ENCODE measurements at places on chromosomes 7 and 10.

DNA sequence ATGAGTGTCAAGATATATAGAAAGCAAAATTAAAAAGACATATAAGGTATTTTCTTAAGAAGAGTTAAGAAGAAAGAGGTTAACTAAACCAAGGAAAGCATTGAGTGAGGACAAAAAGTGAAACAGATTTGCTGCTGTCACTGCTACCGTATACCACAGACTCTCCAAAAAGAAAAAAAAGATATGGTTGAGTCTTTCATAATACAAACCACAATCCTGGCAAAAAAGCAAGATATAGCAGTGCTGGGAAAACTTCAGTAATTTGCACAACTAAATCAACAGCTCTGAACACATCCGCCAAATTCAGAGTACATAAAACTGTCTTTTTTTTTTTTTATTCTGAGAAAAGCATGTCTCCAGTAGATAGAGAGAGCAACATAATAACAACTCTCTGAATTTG, 114.7 kb downstream of the ETV1 start:
- no peak for DNase-seq

- no peak for DNase-seq
Observed at GRCh38 chr10:48383393-48383792, 76.9 kb downstream of the MAPK8 start.

DNA sequence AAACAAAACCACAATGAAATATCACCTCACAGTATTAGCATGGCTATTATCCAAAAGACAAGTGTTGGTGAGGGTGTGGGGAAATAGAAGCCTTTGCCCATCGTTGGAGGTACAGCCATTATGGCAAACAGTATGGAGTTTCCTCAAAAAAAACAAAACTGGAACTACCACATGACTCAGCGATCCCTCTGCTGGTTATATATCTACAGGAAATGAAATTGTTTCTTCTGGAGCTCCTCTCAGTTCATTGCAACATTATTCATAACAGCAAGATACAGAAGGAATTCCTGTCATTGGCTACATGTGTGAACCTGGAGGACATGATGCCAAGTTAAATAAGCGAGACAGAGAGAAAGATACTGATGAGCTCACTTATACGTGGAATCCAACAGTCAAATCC, 2.4 kb upstream of the UBE3C start:
- DNase-seq: peak; percentile 53

DNA sequence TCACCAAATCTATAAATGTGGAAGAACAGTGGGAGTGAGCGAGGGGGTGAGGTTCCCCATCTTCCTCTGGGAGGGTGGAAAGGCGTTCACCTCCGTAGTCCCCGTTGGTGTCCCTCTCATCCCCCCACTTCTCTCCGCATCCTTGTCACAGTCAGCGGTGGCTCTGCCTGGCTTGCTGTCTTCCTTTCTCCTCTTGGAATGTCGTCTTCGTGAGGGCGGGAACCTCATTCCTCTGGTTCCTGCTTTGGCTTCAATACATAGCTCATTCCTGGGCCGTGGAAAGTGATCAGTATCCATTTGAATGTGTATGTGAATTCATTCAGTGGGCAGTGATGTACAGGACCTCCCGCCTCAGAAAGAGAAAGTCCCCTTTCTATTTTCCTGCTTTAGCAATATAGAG, 289.4 kb downstream of the CAMK1D start:
- DNase-seq: no peak

DNA sequence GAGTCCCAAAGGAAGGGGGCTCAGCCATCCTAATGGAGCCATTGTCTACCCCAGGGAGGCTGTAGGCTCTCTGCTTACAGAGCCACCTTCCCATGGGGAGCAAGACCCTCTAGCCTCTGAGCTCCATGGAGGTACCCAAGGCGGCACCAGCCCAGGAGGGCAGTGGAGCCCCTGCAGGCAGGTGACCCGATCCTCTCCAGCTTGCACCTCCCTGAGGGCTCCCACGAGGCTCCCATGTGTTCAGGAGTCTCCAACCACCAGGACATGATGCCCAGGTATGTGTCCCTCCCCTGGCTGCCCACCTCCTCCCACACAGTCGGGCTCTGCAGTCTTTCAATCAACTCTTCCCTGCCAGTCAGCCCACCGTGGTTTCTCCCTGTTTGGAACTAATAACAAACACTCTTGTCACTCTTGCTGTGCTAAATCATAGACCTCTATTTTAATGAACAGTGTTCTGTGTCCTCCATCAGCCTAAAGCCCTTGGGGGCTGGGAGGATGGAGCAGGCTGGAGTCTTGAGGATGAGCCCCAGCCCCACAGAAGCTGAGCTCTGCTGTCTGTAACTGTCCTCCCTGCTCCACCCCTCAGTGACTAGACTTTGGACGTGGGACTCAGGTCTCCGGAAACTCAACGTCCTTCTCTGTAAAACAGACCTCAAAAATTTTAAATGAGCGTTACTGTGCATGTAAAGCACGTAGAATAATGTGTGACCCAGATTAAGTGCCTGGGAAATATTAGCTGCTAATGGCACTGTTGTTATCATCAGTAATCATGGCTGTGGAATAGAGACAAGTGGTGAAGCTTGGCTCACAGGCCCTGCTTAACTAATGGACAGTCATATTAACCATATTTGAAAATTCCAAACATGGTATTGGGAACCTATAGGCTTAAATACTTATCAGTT, 298.9 kb downstream of the WDR37 start:
- no peak for DNase-seq

- DNase-seq: no peak
Observed at GRCh38 chr10:92124616-92125143, 166.2 kb downstream of the CPEB3 start.

DNA sequence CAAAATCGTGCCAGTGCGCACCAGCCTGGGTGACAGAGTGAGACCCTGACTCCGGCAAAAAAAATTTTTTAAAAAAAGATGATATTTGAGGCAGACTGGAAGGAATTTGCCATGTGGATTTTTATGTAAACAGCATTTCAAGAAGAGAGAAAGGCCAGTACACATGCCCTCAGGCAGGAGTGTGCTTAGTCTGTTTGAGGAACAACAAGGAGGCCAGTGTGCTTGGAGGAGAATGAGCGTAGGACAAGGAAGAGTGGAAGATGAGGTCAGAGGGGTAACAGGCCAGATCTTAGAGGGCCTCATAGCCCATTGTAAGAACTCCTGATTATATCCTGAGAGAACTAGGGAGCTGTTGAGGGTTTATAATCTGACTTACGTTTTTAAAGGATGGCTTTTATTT, 17.2 kb upstream of the STRIP2 start:
- DNase-seq: no peak

GRCh38 chr10:126153711-126154628, 234.3 kb downstream of the ADAM12 start:
- DNase-seq: no peak

DNA sequence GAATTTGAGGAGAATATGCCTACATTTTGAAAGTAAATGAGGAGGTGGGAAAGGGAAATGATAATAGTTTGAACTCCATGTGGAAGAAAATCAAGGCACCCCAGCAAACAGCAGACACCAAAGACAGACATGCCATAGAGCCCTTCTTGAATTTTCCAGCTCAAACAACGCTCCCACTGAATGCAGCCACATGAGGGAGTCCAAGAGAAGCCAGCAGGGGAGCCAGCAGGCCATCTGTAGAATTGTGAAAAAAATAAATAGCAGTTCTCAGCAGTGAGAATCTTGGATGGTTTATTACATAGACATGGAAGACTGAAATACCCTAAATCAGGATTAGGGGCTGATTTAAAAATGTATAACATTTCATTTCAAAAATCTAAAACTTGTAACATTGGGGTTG, 1567.3 kb upstream of the LRRTM3 start:
- no peak for DNase-seq

GRCh38 chr7:47281161-47281560, 300.8 kb downstream of the TNS3 start:
- DNase-seq: no peak

DNA sequence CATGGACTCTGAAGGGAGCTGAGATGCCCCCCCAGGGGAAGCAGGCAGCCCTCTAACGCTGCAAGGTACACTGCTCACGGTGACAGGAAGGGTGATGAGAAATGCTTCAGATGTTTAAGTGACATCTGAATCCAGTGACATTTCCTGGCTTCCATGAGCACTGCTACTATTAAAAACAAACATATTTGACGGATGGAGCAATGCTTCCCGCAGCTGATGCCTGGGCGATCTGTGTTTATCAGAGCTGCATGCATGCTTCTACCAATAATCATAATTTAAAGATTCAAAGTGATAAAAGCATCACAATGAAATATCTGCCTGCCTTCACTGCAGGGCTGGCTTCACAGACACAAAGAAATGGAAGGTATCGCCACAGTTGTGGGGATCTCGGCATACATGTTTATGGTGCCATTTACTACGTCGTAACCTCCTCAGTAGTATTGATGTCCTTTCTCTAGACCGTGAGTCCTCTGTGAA, 66.1 kb upstream of the AOAH start:
- DNase-seq: no peak

DNA sequence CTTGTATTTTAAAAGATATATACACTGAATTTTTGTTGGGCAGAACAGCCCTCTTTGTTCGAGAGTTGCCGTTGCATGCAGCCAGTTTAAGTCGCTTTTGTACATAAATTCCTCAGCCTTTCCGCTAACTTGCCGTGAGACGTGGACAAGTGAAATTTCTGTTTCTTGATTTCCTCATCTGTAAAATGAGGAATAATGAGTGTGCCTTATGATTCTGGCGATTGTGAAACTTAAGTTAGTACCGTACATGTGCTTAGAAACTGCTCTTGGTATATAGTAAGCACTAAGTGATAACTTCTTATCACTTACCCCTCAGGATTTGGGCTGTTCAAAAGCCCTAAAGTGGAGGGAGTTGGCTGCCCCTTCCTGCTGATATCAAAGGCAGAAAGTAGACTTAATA, 1.4 kb downstream of the CCNJ start:
- DNase-seq: no peak

GRCh38 chr10:117327262-117327661, 48.0 kb downstream of the PDZD8 start:
- no peak for DNase-seq

- DNase-seq: no peak
Observed at GRCh38 chr10:287026-287709, 151.9 kb downstream of the ZMYND11 start.

- no peak for DNase-seq
Observed at GRCh38 chr10:113033991-113034390, 83.9 kb downstream of the TCF7L2 start.

DNA sequence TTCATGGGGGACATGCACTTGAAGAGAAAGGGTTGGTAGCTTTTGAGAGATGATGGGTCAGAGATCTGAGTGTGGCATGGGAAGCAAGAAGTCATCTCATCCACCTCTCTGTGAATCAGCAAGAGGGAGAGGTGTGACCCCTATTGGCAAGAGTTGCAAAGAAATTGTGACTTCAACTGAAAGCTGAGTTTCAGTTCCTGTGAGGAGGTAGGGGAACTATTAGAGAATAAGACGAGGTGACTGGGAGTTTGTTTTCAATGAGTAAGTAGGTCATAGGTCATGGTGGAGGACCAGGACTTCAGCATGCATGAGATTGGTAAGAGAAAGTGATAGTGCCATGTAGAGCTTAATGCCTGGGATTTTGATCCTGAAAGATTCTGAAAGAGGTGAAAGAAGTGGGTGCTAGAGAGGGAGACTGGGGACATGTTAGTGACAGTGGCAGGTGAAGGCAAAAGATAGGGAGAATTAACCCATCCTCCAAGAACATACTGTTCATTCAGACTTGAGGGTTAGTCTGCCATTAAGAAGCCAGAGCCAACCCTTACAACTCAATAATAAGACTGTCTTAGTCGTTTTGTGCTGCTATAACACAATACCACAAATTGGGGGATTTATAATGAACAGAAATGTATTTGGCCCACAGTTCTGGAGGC, 75.5 kb upstream of the CAPZA2 start:
- DNase-seq: no peak

DNA sequence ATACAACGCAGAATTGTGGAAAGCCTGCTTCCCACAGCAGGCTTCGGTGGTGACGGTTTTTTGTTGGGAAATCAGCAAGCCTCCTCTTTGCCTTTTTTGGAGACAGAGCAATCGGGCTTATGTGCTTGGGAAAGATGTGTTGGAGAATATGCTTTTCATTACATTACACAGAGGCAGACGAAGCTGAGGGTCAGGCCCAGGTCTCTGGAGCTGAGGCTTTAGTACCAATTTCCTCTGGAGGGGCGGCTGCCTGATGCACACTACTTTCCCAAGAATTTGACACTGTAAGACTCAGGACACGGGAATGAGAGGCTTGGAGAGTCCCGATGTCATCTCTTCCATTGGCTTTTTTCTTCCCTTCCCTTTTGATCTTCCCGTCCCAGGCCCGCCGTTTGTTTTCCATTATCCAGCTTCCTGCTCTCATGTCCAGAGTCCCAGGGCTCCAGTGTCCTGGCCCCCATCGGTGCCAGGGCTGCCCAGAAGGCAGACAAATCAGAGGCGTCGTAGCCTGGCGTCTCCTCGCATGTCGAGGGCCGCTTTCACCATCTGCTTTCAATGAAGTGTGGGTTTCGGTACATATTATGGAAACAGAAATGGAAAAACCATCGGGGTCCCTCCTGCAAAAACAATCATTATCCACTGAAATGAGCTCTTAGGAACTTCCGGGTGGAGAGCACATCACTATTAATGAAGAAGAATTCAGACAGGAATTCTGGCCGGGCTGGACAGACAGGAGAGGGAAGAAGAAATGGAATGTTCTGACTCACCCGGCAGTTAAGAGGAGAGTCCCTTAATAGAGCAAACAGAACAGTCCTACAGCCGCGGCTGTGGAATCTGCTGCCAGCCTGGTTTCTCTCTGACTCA, 123.0 kb upstream of the JCAD start:
- no peak for DNase-seq

- no peak for DNase-seq
Observed at GRCh38 chr7:29277436-29278215, 83.1 kb downstream of the CHN2 start.

DNA sequence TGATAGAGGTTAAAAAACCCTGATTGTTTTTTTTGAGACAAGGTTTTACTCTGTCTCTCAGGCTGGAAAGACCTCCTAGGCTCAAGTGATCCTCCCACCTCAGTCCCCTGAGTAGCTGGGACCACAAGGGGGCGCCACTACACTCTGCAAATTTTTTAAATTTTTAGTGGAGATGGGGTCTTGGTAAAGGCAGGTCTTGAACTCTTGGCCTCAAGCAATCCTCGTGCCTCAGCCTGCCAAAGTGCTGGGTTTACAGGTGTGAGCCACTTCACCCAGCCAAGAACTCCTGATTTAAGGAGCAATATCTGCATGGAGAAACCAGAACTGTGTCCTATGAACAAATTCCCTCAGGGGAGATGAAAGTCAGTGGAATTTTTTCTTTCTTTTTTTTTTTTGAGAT, 7.3 kb upstream of the KLHDC10 start:
- no peak for DNase-seq

Measured in keratinocyte (primary cell).